ENCODE measurements at places on chromosomes 1 and 21.

DNA sequence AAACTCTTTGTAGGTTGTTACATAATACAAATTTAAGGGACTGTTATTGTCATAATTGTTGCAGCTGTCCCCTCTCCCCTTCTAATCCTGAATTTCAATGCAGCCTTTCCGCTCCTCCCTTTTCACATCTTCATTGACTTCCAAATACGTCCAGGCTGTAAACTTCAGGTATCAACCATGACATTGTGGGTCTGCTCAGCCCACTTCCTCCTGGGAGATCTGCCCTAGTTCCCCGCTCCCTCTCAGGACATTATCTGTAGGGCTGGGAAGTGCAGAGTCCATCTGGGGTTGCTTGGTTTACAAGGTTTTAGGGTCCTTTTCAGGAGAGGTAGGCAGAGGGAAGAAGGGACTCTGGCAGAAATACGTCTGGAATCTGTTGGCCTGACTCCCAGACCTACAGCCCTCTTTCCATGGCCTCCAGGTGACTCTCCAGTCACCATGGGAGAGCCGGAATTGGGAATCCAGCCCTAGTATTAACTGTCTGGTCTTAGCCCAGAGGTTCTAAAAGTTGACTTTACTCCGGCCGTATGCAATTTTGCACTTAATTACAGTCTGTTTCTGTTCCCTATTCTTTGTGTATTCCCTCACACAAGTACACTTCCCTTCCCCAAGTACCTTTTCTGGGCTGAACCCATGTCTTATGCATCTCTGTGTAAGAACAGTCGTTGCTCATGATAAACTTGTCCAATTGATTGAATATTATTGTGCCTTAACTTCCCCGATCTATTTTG is 4.7 kb upstream of the DENND2D start:
- no peak for DNase-seq

DNA sequence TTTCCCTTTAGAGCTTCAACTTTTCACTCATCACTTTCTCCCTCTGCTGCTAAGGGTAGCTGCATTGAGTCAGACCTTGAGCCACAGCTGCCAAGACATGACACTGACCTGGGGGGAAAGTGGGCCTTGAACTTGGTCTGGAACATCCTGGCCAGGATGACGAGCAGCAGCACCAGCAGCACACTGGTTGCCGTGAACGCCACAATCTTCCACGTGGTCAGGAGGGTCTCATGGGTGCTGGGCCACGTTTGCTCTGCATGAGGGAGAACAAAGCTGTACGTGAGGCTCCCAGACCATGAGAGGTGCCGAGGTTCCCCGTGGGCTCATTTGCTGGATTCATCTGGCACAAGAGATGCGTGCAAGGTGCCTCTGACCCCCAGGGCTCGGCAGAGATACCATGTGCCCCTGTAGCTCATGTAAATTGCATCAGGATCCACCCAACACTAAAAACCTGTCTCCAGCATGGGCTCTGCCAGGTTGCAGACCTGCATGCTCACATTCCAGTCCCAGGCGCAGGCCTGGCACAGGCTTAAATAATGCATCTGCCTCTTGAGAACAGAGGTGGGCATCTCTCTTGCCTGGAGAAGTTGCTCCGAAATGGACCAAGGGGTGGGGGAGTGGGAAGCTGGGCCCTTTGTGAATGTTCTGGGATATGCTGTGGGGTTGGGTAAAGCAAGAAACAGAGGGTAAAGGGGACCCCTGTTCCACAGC is 84.6 kb upstream of the TLR5 start:
- no peak for DNase-seq

DNA sequence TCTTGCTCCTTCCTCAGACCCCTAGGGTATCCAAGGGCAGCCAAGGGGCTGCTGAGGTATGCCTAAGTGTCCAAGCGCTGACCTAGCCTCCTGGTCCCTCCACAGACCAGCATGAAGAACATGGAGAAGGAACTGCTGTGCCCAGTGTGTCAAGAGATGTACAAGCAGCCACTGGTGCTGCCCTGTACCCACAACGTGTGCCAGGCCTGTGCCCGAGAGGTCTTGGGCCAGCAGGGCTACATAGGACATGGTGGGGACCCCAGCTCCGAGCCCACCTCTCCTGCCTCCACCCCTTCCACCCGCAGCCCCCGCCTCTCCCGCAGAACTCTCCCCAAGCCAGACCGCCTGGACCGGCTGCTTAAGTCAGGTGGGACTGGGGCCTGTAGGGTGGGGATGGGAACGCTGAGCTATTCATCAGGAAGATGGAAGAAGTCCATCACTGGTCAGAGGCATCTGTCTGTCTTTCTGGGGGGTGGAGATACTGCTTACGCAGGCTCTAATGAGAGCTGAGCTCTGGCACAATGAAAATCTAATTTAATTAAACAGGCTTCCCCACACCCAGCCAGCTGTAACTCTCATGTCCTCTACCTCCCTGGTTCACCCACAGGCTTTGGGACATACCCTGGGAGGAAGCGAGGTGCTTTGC is 1.8 kb downstream of the TRIM46 start:
- no peak for DNase-seq

DNA sequence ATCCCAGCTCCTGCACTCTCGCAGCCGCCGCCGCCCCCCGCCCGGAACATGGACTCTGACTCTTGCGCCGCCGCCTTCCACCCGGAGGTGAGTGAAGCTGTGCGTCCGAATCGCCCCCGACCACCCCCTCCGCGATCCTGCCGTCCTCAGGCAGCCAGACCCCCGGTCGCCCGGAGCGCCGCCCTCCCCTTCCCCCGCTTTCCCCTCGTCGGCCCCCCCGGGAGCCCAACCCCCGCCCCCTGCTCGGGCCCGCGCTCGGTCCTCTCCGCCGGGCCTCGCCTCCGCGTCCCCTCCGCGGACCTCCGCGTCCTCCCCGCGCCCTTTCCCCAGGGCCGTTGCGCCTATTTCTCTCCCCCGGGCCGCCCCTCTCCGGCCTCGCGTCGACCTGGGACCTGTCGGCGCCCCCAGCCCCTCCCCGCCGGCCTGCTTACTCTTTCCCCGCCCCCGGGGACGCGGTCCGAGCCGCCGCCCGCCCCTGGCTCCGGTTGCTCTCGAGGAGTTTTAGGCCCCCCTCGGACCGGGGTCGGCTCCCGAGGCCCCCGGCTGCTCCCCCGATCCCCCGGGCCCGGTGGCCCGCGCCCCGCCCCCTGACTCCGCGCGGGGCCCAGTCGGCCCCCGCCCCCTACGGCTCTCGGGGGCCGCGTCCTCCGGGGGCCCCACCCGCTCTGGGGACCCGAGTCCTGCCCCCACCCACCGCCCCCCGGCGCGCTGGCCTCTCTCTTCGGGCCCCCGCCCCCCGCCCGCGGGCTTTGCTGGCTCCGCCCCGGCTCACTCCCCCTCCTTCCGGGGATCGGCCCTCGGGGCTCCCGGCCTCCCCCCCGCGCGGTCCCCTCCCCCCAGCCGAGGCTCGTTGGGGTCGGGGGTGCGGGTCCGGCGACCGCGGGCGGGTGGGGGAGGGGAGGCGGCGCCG is 743 bp downstream of the PHF13 start:
- DNase-seq: no peak

DNA sequence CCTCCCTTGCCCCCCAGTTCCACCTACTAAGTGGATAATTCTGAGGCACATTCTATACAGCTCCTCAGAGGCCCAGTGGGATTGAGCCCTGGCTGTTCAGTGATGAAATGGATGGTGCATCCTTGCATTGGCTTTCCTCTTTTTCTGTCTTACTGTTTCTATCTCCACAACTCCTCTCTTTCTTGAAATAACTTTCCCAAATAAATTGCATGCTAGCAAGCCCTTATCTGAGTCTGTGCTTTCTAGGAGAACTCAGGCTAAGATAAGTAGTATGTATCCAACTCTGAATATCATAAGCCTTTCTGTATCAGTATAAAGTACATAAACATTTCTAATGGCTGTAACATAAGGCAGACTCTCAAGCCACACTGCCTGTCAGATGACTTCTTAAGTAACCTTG is 603.8 kb upstream of the USP24 start:
- DNase-seq: no peak

DNA sequence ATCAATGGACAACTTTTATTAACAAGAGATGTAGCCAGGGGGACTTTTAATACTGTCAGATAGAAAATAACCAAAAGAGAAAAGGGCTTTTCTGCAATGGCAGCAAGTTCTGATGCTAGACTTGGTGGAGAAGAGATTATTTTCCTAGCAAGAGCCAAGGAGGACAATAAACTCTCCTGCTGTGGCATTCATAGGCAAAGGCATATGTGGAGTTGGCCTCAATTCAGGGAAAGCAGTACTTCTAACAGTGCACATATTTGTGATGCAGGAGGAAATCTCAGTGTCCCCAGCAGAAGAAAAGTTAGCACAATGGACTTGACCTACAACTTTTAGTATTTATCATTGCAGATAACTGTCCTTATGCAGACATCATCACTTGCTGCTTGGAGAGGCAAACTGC is 75.1 kb upstream of the GRIK1 start:
- DNase-seq: no peak

GRCh38 chr1:243572940-243573339 is 277.1 kb downstream of the AKT3 start:
- no peak for DNase-seq
